ENCODE measurements at places on chromosomes 6 and 20.

DNA sequence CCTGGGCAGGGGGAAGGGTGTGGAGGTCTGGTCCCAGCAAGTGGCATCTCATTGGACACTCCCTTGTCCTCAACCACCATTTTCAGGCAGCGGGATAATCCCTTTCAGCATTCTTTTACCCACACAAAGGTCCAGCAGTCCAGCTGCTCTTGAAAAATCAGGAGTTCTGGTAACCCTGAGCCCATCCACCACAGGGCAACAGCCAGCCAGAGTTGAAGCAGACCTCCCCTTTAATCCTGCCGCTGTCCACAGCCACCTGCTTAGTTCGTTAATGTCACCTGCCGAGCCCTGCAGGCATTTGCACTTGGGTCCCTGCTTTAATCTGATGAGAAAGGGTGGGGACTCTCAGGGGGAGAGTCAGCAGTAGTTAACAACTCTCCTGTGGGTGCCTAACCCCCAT is 11.1 kb downstream of the TMEM74B start:
- no peak for DNase-seq

- peak; percentile 66 for DNase-seq
These were observed 86.8 kb upstream of the SNAP25 start for GRCh38 chr20:10131732-10132345.

GRCh38 chr20:23118766-23119165 is 32.6 kb upstream of the CD93 start:
- DNase-seq, result no peak

DNA sequence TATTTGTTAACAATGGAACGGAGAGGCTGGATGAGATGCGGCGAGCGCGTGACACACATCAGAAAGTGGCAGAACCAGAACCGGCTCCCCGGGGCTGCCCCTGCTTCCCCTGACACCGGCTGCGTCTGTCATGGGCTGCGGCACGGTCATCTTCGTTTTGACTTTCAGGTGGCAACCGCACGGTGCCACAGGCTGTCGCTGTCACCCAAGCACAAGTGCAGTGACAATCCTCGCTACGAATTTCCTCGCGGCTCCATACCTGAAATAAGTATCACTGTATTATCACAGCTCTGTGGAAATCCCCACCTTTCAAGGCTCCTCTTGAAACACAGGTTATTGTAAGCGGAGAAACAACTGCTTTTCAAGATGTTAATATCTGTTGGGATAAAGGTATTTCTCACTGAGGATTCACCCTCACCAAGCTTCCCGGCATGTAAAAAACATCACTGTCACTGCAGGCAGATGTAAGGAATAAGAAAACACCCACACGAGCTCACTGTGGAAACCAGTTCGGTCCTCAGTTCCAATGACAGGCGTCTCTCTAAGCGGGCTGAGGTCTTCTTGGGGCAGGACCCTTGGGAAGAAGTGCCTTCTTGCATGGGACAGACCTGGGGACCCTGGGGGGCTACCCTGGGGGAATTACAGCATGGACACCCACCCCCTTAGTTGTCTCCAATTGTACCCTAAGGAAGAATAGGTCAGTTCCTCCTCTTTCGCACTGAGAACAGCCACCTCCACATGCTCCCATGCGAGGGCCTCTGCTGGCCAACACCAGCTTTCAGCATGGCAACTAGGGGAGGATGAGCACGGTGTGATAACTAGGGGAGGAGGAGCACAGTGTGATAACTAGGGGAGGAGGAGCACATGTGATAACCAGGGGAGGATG is 86.3 kb downstream of the DACT2 start:
- DNase-seq, result no peak

DNA sequence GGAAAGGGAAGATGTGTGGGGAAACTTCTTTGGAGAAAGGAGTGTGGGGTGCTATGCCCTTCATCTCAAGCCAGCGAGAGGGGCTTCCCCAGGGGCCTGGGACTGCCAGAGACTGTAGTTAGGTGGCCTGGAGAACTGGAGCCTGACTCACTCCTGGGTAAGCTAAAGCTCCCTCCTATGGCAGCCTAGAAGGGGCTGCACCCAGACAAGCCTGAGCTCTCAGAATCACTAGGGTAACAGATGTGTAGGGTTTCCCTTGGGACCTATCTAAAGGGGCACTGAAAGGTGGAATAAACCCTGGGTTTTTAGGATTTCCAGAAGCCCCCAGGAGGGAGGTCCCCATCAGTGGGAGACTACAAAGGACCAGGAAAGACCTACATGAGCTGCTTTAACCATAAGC is 1.6 kb upstream of the ARMC2 start:
- no peak for DNase-seq

- DNase-seq, result peak; percentile 82
These were observed 115.1 kb upstream of the ARID1B start for GRCh38 chr6:156662025-156662445.

- peak; percentile 70 for DNase-seq
These were observed 92.6 kb downstream of the RNGTT start for GRCh38 chr6:88870717-88871330.

- no peak for DNase-seq
These were observed 57.5 kb upstream of the SNRPB2 start for GRCh38 chr20:16672299-16672698.

- DNase-seq, result no peak
These were observed 7.3 kb upstream of the SNTA1 start for GRCh38 chr20:33450867-33451266.

GRCh38 chr20:43977962-43978361 is 63.3 kb downstream of the TOX2 start:
- no peak for DNase-seq

DNA sequence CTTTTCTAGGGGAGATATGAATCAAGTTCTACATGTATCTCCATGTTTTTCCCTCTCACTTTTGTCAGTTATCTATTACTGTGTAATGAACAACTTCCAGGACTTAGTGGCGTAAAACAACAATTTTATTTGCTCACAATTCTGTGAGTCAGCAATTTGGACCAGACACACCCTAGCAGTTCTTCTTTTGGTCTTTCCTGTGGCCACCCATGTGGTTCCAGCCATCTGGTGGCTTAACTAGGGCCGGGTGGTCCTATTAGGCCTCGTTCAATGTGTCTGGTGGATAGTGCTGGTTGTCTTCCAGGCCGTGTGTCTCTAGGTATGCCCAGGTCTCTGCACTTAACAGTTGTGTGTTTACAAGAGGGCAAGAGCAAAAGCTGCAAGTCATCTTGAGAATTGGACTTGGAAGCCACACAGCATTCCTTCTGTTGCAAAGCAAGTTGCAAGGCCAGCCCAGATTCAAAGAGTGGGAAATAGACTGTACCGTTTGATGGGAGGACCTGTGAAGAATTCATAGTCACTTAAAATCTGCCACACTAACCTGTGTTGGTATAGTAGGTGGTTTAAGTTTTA is 20.8 kb upstream of the SLC35D3 start:
- DNase-seq, result no peak

DNA sequence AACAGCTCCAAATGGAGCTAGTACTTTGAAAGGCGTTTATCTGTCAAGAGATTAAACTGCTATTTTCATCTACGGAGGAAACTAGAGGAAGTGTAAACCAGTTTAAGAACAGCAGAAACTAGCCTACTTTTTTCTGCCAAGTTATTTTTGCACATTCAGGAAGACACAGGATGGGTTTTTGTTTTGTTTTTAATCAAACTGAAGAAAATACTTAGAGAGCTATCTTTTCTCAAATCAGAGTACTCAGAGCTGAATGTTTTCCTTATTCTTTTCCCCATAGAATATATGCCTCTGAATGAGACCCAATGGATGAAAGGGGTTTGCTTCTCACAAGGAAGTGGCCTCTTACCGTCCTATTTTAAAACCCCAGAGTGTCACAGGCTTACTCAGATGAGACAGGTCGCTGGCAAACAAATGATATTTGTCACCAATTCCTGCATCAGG is 538.5 kb downstream of the CD83 start:
- no peak for DNase-seq

- DNase-seq, result peak; percentile 3
These were observed 1235.5 kb upstream of the CITED2 start for GRCh38 chr6:140609956-140610355.

- no peak for DNase-seq
These were observed 247.8 kb downstream of the KCNQ5 start for GRCh38 chr6:72869621-72870020.

GRCh38 chr6:42571611-42572342 is 7.9 kb downstream of the UBR2 start:
- peak; percentile 21 for DNase-seq

DNA sequence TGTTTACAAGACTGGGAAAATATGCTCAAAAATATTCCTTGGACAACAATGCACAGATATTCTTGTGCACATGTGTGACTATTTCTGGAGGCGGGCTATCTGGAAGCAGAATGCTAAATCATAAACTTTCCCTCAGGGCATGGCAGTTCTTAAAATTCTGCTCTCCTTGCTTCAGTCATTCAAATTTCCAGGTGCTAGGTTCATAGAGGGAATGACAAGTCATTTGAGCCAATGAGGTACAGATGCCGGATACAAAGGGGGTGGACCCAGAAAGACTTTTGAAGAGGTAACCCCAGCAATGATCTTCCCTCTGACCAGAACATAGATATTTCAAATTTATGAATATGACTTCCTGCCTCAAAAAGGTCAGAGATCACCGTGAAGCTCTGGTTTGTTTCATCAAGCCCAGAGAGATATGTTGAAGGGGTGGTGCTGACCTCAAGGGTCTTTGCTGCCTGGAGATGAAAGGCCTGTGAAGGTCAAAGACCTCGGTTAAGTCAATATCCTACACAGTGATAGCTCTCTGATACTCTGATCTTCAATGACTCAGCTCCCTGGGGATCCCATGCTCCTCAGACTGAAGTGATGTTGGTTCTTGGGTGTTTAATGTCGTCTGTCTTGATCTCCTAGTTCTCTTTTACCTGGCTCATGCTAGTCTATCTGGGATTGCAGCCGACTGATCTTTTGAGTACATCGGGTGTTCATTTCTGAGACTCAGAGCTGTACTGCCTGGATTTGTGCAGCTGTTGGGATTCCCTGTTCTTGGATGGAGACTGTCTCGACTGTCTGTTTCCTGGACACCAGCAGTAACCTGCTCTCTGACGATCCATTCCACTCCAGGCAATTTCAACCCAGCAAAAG is 47.5 kb upstream of the TSHZ2 start:
- DNase-seq, result no peak

DNA sequence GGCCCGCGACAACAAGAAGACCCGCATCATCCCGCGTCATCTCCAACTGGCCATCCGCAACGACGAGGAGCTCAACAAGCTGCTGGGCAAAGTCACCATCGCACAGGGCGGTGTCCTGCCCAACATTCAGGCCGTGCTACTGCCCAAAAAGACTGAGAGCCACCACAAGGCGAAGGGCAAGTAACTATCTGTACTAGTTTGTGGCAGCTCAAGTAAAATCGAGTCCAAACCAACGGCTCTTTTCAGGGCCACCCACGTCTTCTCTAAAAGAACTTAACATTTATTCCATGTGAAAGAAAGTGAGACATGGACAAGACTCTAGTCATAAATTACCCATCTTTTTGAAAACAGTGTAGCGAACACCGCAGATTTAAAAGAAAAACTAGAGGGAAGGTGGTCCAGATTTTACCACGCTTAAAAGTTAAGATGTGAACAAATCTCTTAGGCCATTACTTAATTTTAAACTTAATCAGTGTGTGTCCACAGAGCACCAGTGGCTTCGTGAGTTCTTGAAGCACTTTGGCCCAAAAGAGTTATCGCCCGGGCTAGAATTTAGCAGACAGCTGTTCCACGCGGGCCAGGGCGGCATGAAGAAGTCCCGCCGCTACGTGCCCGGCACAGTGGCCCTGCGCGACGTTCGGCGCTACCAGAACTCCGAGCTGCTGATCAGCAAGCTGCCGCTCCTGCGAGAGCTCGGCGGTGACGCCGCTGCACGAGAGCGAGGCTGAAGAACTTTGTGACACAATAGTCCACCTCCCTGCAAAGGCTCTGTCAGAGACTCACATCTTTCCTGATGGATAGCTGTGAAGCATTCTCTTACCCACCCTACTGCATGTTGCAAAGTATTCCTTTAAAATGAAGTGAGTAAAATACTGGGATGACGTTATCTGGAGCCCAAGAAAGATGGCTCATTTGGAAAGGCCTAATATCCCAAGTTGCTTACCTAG is 113.9 kb upstream of the PRSS16 start:
- peak; percentile 76 for DNase-seq

DNA sequence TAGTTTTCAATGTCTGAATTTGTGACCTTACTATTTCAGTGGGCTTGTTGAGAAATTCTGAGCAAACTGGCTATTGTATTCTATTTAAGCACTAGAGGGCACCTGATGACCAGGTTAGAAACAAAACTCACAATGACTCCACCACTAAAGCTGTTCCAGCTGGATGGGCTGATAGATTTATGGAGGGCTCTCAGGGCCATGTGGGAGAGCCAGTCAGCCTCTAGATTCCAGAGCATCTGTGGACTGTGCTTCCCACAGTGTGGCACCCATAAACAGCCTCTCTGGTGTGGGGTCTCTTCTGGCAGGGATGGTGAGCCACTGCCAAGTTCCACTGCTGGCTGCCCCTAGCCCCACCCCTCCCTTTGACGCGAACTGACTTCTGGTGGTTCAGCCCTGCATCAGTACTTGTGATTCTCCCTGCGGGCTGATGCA is 29.2 kb downstream of the C6orf58 start:
- DNase-seq, result peak; percentile 80

GRCh38 chr20:2578475-2579192 is 42.3 kb downstream of the TMC2 start:
- no peak for DNase-seq

- no peak for DNase-seq
These were observed 1097.1 kb downstream of the KIF16B start for GRCh38 chr20:15476186-15476585.

DNA sequence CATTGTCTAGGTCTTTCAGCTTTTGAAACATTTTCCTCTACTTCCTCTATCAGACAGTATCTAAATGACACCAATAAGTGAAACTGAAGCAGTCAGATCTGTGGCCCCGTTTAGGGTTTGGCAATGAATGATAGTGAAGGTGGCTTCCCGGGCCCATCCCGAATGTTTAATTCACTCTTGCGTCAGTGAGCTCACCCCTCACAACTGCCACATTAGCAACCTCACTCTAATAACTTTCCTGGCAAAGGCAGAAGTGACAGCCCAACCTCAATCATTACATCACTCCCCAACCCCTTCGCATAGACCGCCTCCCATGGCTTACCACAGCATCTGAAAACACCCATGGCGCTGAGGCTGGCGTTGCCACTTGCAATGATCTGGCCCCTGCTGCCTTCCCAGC is 92.4 kb upstream of the CD83 start:
- DNase-seq, result no peak

DNA sequence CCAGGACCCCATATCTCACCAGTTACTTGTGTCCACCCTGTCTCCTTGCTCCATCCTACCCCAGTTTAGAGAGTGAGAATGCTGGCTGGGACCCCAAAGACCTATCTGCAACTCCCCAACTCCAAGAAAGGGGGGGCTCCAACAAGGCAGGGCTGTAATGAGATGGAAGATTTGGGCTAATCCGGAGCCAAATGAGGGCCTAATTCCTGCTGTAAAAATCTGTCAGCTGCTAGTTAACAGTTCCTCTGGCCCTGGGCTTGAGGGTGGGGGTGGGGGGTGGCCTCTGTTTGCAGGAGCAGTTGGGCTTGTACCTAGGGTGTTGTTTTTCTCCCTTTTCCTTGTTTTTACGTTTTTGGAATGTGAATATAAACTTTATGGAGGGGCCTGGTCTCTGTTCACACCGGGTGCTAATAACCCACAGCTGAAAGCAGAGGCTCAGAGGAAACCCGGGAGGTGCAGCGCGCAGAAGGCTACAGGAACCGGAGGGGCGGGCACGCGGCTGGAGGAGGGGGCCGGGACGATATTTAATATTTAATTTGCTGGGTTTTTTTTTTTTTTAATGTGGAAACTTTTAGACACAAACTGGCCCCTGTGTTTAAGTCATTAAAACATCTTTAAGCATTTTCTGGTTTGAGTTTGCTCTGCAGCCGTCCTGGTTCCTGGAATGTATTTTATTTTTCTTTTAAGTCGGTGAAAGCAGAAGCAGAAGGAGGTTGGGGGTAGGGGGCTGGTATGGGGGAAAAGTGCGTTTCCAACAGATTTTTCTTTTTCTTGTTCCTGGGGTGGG is 70.7 kb downstream of the NCR2 start:
- DNase-seq, result no peak

Data from GM23338 (cell line).